ENCODE measurements at places on chromosomes 6 and 20.
A peak's percentile ranks its signal among the peaks of the same experiment; 100 is the strongest.

DNA sequence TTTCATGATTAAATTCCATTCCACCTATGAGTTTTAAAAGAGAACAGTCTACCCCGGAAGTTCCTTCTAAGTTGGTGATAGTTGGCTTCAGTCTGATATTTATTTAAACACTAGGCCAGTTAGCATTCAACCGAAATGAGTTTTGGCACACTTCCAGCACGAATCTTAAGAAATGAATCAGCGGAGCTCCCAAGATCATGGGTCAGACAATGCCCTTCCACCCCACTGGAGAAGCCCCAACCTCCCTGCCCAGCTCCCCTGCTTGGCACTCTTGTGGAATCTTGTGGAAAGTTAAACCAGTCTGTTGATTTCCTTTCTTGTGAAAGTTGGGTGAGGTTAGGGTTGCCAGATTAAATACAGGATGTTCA, 64.3 kb downstream of the MKKS start:
- no peak for DNase-seq

- peak; percentile 6 for DNase-seq
Observed at GRCh38 chr6:61755739-61756138, 530.3 kb downstream of the KHDRBS2 start.

GRCh38 chr6:132587424-132587823, 2.1 kb downstream of the TAAR5 start:
- peak; percentile 7 for DNase-seq

DNA sequence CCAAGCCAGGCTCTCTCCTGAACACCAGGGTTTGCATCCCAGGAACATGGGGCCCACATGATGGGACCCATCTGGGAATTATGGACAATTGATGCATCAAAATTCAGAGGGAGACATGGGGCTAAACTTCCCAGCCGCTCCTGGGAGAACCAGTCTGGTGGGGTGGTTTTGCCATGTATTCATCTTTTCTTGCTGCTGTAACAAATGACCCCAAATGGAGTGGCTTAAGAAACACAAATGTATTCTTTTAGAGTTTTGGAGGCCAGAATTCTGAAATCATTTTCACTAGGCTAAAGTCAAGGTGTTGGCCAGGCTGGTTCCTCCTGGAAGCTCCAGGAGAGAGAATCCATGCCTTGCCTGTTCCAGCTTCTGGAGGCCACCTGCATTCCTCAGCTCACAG, 6.5 kb downstream of the SLC13A3 start:
- no peak for DNase-seq

- no peak for DNase-seq
Observed at GRCh38 chr6:35041086-35041861, 99.9 kb downstream of the TCP11 start.

GRCh38 chr6:161949531-161949930, 675.7 kb upstream of the AGPAT4 start:
- no peak for DNase-seq

DNA sequence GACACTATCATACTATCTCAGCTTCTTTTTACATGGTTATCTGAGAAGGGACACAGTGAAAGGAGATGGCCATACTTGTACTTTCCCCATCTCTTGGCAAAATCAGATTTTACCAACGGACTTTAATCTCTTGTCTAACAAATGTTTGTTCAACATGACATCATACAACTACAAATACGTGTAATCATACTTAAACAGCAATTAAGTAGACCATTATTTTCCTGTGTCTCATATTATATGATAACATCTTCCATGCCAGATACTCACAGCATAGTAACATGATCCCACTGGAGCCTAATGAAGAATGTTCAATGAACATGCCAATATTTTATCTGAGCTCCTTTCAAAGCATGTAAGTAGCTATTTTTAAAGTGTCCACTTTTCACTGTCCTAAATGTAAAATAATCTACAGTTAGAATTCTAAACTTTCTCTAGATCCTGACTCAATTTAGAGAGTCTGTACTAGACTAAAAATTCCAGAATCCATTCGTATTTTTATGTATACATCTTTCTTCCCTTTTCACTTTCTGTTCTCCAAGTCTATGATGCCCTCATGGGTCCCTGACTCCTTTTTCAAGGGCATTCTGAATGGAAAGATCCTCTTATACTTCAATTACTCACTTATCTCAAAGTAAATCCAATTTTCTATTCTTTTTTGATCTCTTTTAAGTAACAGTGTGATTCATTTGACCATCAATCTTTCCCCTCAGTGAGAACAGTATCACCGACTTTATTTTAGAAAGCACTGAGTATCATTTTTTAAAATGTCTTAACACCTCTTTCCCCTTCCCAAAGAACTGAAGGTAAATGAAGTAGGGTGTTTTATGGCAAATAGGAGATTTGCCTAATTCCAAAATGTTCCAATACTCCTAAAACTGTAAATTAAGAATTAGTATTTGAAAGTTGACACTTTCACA, 133.5 kb downstream of the CDK19 start:
- DNase-seq = no peak

- peak; percentile 14 for DNase-seq
Observed at GRCh38 chr6:13159300-13159699, 169.0 kb downstream of the TBC1D7 start.

- DNase-seq = no peak
Observed at GRCh38 chr20:25037288-25038102, 20.4 kb downstream of the ACSS1 start.

GRCh38 chr6:85049282-85049681, 284.9 kb upstream of the TBX18 start:
- DNase-seq = no peak

DNA sequence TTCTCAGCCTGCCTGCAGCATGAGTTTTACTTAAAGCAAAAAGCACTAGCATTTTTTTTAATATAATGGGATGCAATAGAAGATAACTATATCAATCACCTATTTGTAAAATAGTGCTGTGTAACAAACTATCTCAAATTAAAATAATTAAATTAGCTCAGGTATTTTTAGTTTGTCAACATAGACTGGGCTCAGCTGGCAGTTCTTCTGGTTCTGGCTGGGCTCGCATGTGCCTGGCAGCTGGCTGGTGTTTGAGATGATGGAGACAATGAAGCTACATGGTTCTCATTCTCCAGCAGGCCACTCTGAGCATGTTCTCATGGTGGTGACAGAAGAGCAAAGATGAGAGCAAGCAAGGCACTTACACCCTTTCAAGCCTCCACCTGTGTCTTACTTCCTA, 181.0 kb downstream of the PLCB1 start:
- no peak for DNase-seq

- peak; percentile 91 for DNase-seq
Observed at GRCh38 chr6:110859335-110859792, 15.2 kb upstream of the AMD1 start.

- no peak for DNase-seq
Observed at GRCh38 chr6:142300758-142301650, 803 bp upstream of the ADGRG6 start.

DNA sequence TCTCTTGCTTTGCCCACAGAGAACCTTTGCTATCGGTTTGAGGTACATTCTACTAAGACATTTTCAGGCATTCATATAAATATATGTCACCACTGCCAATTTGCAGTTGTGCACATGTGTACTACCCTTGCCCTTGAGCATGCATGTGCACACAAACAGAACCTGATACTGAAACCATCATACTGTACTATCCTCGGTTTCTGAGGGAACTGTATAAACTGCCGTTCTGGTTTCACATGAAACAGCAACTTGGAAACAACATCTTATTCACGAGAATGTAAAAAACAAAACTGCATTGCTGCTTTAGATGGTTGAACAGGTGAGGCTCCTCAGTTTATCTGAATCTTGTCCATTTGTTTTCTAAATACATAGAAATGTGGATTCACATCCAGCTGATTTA, 151.2 kb upstream of the TMEM170B start:
- no peak for DNase-seq

DNA sequence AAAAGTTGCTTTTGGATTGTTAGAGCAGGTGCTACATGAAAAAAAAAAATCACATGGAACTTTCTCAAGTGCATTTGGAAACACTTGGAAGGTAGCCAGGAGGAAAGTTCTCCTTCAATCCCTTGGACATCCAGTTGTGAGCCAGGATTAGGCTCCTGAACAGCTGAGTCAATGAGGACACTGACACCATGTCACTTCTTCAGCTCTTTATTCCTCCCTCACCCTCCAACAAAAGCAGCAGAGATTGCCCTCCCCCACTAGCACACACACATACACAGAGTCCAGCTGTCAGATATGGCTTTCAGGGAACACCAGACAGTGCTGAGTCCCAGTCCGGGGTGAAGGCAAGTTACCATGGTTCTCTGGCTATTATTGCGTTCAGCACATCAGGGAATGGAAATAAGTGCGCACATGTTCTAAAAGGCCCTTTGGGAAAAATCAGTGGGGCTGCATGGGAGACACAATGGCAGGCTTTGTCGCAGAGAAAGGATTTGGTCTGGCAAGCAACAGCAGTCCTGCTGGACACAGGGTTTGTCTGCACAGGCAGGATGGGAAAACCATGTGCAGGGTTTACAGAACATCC, 124.7 kb upstream of the MARCKS start:
- DNase-seq = no peak

DNA sequence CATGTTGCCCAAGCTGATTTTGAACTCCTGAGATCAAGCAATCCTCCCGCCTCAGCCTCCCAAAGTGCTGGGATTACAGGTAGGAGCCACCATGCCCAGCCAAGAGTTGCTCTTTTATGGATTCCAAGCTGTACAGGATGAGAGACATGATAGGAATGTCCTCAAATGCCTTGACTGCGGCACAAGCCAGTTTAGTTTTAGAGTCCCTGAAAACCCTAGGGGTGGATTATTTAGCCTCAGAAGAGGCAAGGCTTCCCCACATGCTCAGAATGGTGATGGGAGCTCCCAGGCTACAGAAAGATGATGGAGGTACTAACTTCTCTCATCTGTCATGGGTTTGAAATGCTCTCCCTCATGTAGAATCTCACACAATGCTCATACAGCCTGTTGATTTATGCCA, 280.5 kb upstream of the PRND start:
- no peak for DNase-seq

GRCh38 chr6:142301651-142302391, at the start of gene ADGRG6:
Gene ADGRG6 (plus strand): TSS chr6:142302007. CDS start chr6:142302330, 323 bp downstream.
- no peak for DNase-seq

GRCh38 chr6:30424549-30424948, 64.8 kb upstream of the HLA-E start:
- no peak for DNase-seq

DNA sequence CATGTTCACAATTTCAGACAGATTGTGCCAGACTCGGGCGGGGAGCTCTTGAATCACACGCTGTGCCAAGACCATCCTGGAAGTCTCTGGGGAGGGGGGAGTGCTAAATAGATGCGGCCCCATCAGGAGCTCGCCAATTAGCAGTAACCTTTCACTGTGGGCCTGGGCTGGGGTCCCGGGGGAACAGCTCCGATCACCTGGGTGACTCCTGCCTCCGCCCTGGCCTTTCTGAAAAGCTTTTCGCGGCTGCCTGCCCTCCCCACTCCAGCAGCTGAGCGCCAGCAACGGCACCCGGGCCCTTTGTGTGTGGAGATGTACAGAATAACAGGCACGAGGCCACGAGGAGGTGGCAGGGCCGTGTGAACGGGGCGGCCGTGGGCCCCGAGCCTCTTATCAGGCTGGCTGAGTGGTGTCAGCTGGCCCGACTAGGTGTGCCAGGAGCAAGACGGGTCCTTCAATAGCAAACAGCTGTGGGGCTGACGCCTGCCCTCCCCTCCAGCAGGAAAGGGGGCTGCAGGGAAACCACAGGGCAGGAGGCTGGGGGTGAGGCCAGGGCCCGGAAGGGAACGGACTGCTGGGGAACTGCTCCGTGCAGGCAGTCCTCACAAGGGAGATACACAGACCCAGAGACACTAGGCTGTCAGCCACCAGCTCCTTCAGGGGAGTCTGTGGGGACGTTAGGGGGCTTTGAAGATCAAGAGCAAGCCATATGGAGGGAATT, 56.8 kb downstream of the NOL4L start:
- DNase-seq = no peak

DNA sequence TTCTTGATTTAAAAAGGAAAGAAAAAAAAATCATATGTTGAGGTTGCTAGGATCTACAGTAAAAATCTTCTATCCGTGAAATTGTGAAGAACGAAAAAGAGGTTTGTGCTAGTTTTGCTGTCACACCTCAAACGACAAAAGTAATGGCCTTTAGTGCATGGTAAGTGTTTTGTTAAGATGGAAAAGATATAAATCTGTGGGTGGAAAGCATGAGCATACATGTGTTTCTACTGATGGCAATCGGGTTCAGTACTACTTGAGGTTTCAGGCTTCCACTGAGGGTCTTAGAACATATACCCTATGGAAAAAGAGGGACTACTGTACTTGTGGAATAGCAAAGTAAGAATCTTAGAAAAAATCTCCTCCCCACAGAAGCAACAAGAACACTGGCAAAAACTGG, 58.0 kb downstream of the AHI1 start:
- no peak for DNase-seq

DNA sequence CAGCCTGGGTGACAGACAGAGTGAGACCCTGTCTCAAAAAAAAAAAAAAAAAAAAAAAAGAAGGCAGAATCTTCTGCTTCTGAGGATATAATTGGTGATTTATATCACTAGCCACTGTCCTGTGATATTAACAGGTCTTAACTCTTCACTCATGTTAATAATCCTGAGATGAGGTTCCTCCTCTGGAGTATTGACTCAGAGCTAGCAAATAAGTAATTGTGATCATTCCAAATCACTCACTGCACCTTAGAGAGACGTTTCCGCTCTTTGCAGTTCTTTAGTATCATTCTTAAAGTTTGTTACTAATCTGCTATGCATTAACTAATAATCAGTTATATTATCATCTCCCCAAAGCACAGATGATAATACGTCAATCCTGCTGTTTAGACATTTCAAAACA, 41.6 kb upstream of the NOX3 start:
- no peak for DNase-seq

- DNase-seq = peak; percentile 67
Observed at GRCh38 chr20:23224806-23225205, 125.8 kb upstream of the NXT1 start.

- no peak for DNase-seq
Observed at GRCh38 chr6:149921361-149921760, 1.6 kb downstream of the RAET1G start.

DNA sequence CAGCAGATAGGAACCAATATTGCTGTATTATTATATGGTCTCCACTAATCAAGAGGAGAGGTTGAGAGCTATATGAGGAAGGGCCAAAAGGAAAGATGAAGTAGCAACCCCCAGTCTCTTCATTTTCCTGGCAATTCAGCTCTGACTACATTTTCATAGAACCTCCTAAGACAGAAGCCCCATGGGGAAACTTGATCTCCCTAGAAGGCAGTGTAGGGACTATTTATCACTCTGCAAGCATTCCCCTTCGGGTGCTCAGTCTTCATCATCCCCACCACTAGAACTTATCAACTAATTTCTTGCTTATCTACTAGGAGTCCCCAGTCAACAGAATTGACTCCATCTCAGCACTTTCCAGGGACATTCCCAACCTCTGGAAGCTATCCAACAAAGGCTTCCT, 25.5 kb upstream of the ITCH start:
- no peak for DNase-seq
